ENCODE measurements at places on chromosomes 11 and 22. TPM values are rescaled to one million over a fixed set of nuclear protein-coding genes. Genes with fewer than 3 reads are reported as not detected.

C2CD3 gene
- 47.7 TPM for total RNA-seq

ELF5 gene
- not detected for total RNA-seq

OR56A1 gene
- not detected for total RNA-seq

LRRC32 gene
- 2.5 TPM for total RNA-seq

TRIM6 gene
- not detected for total RNA-seq

RAB3IL1 gene
- total RNA-seq = 0.12 TPM

ACR gene
- total RNA-seq = not detected

ENTHD1 gene
- 0.13 TPM for total RNA-seq

NLRP10 gene
- not detected for total RNA-seq

OR4A16 gene
- total RNA-seq = not detected
